ENCODE measurements at places on chromosomes 1 and 21.

DNA sequence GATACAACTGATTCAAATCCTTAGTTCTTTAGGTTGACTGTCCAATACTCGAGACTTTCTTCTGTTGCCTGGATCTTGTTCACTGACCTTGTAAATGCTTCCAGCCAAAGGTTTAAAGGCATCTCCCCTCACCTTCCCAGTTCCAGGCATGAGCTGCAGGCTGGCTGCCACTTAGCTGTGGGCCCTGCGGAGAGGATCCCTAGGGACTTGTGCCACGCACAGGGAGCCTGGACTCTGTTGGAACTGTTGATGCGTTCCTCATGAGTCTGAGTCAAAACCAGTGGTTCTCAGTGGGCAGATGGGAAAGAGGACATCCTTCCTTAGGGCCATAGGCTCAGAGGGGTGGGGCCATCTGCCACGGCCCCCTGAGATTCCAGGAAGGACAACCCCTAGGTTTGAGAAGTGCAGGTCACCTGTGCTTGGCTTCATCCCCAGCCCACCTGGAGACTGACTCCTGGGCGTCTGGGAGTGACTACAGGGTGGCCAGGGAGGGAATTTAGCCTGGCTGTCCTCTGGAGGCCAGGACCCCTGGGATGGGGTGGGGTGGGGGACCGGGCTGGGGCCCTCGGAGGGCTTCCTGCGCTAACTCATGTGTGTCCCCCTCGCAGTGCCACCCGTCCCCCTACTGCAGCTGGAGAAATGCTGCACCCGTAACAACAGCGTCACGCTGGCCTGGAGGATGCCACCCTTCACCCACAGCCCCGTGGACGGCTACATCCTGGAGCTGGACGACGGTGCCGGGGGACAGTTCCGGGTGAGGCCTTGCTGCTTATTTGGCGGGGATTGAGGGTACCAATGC lies 37.6 kb upstream of the GNPAT start:
- DNase-seq: no peak

- DNase-seq: no peak
Observed at GRCh38 chr1:2475571-2475970, 518 bp upstream of the PLCH2 start.

DNA sequence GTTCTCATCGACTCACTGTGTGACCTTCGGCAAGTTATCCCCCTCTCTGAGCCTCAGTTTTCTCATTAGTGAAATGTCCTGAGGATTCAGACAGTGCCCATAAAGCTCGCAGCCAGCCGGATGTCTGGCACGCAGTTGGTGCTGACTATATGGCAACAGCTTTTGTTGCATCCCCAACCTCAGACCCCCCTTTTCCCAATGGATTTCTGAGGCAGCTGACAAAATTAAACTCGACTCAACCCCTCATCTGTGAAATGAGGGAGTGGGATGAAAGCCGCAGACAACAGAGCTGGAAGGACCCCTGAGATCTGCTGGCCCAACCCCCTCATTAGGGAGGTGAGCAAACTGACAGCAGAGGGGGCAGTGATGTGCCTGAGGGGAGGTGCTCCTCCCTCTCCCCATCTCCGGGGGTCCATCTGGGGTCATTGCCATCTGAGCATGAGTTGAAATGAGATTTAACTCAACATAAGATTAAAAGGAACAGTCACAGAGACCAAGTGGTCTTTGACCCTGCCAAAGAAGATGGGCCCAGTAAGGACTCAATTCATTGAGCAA lies 40.4 kb downstream of the NKAIN1 start:
- DNase-seq: no peak

DNA sequence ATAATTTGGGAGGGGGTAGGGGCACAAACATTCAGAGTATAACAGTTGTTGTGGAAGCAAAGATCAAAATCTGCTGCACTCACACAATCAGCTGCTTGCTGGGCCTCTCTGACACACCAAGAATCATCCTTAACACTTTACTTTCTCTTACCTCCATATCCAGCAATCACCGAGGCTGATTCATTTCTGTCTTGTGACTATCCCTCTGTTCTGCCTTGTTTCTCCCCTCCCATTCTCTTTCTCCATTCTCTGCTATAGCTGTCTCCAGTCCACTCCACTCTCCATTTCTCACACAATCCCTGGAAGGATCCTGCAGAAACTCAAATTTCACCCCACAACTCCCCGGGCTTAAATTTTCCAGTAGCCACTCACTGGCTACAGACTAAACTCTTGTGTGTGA lies 91.8 kb upstream of the NGF start:
- no peak for DNase-seq

DNA sequence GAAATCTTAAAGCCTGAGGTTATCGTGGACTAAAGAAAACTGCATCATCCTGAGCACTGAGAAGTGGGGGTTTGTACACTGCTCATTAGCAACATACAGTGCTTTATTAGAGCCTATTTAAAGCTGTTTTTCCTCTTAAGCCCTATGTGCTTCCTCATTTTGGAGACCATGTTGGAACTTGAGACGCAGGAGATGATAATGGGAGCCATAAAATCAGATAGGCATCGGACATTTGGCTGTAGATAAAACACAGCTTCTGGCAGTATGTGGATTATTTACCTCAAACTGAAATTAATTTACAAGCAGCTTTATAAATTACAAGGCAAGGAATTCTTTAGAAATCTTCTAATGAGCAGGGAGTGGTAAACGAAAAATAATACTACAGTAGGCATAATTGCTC lies 147.7 kb upstream of the IVNS1ABP start:
- DNase-seq: no peak

DNA sequence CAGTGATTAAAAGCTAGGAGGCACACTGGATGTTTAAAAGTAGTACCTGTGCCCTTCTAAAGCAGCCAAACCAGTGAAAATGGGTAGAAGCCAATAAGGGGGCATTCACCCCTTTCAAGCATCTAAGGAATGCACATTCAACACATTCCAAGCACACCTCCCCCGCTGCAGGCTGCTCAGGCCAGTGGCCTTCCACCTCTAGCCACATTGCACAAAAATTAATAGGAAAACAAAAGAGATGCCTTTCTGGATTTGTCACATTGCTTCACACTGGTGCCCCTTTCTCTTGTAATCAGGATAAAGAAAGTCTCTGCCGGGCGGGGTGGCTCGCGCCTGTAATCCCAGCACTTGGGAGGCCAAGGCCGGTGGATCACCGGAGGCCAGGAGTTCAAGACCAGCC lies 834.0 kb downstream of the USP25 start:
- no peak for DNase-seq

DNA sequence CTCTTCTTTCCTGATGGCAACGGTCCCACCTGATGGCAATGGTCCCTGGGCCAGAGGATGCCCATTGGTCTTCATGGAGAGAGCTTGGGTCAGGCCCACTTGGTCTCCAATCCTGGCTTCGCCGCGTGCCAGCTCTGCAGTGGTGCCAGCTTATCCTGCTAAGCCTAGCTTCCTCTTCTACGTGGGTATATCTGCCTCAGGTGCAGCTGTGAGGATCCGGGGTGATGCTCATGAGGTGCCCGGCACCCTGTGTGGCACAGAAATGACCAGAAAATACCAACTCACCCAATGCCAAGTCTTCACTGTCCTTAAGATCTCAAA lies 437.4 kb downstream of the CAMTA1 start:
- DNase-seq: no peak

DNA sequence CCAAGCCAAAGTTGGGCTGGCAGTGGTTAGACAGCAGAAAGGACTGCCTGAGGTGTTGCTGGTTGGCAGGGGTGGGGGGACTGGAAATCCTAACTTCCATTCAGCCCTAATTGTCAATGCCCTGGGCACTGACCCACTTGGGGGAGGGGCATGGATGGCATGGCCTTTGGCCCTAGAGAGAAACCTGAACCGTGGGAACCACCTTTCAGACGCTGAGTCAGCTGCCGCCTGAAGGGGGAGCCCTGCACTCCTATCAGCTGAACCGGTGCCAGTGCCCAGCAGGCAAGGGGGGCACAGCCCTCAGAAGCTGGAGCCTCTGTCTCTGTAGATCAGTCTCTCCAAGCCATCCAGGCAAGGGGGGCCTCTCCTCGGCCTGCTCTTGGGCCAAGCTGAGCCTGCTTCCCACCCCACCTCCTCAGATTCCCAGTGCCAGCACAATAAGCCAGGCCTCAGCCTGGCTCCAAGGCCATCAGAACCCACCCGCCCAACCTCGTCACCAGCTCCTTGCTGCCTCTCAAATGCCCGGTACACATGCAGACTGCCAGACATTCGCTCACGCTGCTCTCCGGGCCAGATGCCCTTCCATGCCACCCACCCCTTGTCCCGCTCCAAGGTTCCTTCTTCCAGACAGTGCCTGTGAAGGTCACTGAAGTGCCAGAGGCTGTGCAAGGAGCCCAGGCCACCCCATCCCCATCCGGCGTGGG lies 11.6 kb downstream of the TINAGL1 start:
- DNase-seq: peak; percentile 74

- DNase-seq: no peak
Observed at GRCh38 chr1:201631037-201631436, 92.1 kb downstream of the NAV1 start.

DNA sequence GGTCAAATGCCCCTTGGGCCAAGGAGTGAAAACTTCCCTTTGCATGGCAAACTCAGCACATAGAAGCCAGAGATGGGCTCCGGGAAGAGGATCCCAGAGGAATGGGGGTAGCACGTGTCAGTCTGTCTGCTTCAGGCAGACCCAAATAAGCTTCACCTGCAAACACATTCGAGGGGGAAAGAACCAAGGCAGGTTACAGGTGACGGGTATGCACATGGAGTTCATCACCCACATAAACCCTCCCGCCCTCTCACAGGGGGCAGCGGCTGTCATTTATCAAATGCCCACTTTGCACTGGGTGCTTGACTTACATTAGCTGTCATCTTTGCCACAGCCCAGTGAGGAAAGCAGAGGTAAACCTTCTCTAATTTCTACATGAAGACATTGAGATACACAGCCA lies 73.0 kb upstream of the TLR5 start:
- DNase-seq: no peak

GRCh38 chr21:38768471-38769063 lies 37.2 kb upstream of the ETS2 start:
- peak; percentile 76 for DNase-seq

DNA sequence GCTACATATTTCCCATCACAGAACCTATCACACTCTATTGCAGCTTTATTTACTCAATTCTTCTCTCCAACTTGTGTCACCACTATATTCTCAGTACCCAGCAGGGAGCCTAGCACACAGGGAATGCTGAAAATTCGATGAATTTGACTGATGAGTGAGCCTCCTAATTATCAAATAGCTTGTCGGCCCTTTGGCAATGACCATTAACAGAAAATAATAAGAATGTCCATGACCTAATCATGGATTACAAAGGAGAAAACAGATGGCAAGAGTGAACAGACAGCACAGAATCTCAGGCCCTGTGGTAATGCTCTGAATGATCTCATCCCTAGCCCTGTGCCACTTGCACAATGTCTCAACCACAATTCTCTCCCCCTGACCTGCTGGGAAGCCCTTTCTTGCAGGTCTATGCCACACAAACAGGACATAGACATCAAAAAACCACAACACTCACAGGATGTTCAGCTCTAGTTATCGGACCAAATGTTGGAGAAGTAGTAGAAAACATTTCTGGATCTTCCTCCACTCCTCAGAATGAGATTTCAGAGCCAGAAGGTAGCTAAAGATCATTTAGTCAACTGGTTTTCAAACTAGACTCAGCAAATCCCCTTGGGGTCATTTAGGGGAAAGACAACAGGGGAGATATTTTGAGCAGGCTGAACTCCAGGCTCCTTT lies 68.4 kb downstream of the LUZP1 start:
- DNase-seq: peak; percentile 32

DNA sequence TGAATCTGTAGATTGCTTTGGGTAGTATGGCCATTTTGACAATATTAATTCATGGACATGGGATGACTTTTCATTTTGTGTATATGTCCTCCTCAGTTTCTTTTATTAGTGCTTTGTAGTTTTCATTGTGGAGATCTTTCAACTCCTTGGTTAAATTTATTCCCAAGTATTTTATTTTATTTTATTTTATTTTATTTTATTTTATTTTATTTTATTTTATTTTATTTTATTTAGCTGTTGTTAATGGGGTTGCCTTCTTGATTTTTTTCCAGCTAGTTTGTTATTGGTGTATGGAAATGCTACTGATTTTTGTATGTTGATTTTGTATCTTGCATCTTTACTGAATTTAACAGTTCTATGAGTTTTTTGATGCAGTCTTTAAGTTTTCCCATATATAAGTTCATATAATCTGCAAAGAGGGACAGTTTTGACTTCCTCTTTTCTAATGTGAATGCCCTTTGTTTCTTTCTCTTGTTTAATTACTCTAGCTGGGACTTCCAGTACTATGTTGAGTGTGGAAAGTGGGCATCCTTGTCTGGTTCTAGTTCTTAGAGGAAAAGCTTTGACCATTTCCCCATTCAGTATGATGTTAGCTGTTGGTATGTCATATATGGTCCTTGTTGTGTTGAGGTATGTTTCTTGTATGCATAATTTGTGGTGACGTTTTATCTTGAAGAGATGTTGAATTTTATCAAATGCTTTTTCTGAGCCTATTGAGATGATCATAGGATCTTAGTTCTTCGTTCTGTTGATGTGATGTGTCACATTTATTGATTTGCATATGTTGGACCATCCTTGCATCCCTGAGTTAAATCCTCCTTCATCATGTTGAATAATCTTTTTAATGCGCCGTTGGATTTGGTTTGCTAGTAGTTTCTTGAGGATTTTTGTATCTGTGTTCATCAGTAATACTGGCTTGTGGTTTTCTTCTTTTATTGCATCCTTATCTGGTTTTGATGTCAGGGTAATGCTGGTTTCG lies 14.3 kb downstream of the CEPT1 start:
- no peak for DNase-seq

- DNase-seq: no peak
Observed at GRCh38 chr1:199290186-199290585, 651.3 kb downstream of the PTPRC start.

DNA sequence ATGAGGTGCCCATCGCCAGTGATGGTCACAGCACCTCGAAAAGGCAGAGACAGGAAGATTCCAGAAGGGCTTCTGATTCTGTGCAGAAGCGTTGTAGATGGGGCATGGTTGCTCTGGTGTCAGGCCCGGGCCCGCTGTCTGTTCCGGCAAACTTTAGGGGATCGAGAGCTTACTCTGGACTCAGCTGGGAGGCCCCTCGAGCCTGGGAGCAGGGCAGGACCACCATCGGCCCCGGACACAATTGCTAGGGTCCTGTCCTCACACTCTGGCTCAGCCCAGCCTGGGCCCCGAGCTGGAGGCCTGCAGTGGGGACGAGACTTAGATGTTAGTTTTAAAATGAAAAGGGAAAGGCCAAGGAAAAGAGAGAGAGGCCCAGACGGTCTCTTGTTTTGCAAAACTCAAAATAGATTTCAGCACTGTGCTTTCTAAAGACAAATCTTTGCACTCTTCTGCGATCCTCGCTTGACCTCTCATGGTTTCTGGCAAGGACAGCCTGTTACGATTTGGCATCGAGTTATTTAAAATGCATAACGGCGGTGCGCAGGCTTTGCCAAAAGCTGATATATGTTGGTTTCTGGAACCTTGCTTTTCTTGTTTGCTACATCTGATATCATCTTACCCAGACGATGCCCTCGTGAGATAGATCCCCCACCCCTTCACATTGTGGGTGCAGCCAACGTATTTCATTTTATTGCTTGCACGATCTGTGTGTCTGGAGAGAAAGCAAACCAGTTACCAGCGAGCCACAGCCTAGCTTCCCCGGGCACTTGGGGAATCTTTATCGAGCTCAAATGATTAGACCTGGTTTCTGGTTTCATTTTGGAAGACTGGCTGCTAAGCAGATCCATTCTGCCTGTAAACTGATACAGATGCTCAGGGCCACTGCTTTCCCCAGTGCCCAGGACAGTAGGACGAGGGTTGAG lies 58.0 kb downstream of the PRDM16 start:
- no peak for DNase-seq
